ENCODE measurements at places on chromosomes 1 and 21.

GRCh38 chr1:183508694-183509093 lies 36.4 kb downstream of the SMG7 start:
- no peak for DNase-seq
- no peak overlapping the region for H3K27ac ChIP-seq
- no peaks in the 10 kb centered on the region for H3K36me3 ChIP-seq
- no peaks in the 10 kb centered on the region for H3K4me1 ChIP-seq
- no peak overlapping the region for H3K4me3 ChIP-seq
- no peaks in the 10 kb centered on the region for H3K27me3 ChIP-seq

DNA sequence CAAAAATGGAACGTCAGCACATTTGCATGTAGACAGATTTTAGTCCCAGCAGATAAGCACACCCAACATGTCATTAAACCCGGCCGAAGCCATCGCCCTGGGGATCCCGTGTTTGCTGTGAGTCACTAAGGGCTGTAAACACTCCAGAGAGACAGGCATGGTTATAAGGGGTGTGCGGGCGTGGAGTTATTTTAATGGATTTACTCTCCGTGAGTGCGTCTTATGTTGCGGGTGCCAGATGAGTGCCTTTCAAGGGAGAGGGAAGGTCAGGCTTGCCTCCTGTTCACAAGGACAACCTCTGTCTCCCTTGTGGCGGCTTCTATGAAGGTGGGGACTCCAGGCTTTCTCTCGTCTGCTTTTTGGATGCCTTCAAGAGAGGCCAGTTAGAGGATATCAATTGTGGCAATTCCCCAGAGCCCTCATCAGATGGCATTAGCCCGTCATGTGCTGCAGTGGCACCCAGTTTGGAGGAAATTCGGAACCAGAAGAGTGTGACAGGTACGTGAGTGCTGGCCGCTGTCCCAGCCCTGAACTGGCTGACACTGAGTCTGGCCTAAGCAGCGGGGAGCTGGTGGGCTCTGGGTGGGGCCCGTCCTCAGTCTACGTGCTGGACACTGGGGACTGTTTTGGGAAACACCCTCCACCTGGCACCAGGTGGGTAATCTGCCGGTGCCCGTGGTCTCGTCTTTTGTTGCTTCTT lies 223.8 kb upstream of the TMEM51 start:
- H3K36me3 ChIP-seq = no peaks in the 10 kb centered on the region
- no peak for DNase-seq
- no peak overlapping the region for H3K27ac ChIP-seq

DNA sequence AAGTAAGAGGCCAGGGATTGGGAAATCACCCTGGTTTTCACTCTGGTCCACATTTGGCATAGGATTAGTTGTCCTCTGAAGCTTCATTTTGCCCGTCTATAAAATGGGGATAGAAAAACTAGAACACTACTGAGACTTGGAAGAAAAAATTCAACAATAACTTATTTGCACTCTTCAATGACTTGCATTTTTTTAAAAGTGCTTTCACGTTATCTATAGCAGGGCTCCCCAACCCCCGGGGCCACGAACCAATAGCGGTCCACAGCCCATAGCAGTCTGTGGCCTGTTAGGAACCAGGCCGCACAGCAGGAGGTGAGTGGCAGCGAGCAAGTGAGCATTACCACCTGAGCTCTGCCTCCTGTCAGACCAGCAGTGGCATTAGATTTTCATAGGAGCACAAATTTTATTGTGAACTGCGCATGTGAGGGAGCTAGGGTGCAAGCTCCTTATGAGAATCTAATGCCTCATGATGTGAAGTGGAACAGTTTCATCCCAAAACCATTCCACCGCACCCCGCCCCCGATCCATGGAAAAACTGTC lies 2.8 kb downstream of the KIAA1614 start:
- H3K4me3 ChIP-seq = no peak overlapping the region
- no peak overlapping the region for H3K27ac ChIP-seq
- no peaks in the 10 kb centered on the region for H3K36me3 ChIP-seq
- DNase-seq = no peak

DNA sequence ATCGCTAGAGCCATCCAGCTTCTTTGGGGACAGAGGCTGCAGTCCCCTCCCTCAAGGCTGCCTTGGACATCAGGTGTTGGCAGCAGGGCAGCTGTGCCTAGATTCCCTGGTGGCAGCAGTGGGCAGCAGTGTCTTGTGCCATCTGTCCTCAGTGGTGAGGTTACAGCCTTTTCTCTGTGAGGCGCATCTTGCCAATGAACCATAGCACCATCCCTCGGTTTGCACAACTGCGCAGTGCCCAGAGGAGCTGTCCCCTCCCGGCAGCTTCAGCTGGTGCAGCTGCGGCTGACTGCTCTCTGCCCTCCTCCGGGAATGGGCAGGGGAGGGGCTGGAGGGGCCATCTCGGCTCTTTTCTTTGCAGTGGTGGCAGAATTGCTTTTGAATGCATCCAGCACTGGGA lies 59.0 kb upstream of the C8B start:
- no peak for DNase-seq
- no peaks in the 10 kb centered on the region for H3K4me1 ChIP-seq
- H3K27ac ChIP-seq = no peak overlapping the region
- H3K4me3 ChIP-seq = no peak overlapping the region
- H3K27me3 ChIP-seq = no peaks in the 10 kb centered on the region
- no peaks in the 10 kb centered on the region for H3K36me3 ChIP-seq

GRCh38 chr1:245805532-245805931 lies 650.7 kb downstream of the KIF26B start:
- no peak for DNase-seq
- no peaks in the 10 kb centered on the region for H3K4me1 ChIP-seq
- no peaks in the 10 kb centered on the region for H3K27me3 ChIP-seq
- no peaks in the 10 kb centered on the region for H3K36me3 ChIP-seq
- no peak overlapping the region for H3K4me3 ChIP-seq

GRCh38 chr1:205596876-205597275 lies 34.9 kb downstream of the ELK4 start:
- no peak for DNase-seq
- no peaks in the 10 kb centered on the region for H3K36me3 ChIP-seq
- H3K27me3 ChIP-seq = no peaks in the 10 kb centered on the region
- H3K4me3 ChIP-seq = no peak overlapping the region
- no peaks in the 10 kb centered on the region for H3K4me1 ChIP-seq

GRCh38 chr1:227731696-227732585 lies 3.2 kb downstream of the JMJD4 start:
- peaks cover 2% of the 10 kb centered on the region for H3K36me3 ChIP-seq
- H3K27ac ChIP-seq = no peak overlapping the region
- no peak overlapping the region for H3K4me3 ChIP-seq
- DNase-seq = no peak

DNA sequence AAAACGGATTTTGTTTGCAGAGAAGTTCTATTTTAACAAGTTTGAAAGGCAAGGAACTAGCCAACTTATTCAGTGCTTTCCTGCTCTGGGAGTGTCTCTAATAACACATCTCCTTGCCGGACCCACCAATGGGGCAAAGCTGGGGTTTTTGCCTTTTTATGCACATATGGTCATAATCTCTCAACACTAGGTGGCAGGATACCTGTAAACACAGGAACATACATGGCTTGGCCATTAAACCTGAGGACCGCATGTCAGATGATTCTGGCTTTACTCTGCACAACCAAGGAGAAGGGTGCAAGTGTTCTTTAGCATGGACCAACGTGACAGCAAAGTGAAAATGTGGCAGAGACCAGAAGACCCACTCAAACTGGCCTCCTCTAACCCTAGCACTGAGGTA lies 4.9 kb downstream of the TMEM9 start:
- H3K4me3 ChIP-seq = no peak overlapping the region
- H3K27ac ChIP-seq = no peak overlapping the region
- no peaks in the 10 kb centered on the region for H3K27me3 ChIP-seq
- H3K36me3 ChIP-seq = peaks cover 1% of the 10 kb centered on the region

DNA sequence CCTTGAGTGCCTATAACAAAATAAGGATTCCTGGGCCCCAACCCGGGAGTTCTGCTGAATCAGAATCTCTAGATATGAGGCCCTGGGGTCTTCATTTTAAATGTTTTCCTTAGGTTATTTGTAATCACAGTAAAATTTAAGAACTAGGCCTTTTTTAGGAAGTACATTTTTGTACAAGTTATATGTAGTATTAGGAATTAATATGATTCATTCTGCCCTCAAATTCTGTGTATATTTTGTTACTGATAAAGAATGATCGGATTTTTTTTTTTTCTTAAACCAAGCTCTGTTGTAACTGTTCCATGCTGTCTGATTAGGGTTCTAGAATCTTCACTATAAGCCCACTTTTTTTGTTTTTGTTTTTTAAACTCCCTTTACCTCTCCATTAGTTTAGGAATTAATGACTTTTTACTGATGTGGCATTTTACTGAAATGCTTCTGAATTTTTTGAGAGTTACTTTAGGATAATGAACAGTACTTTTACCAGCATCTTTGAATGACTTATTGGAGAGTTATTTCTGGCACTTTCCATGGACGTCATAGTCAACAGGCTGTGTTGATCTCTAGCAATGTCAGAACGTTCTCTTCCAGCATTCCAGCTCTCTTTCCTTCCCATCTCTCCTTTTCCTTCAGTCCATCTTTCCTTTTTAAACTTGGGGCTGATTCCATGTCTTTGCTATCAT lies 48.3 kb downstream of the CLIC4 start:
- no peaks in the 10 kb centered on the region for H3K36me3 ChIP-seq
- peak overlapping the region; percentile 36 for H3K27ac ChIP-seq
- H3K27me3 ChIP-seq = no peaks in the 10 kb centered on the region
- no peak for DNase-seq
- no peak overlapping the region for H3K4me3 ChIP-seq

- DNase-seq = no peak
- no peaks in the 10 kb centered on the region for H3K27me3 ChIP-seq
- no peak overlapping the region for H3K27ac ChIP-seq
- H3K4me3 ChIP-seq = no peak overlapping the region
- no peaks in the 10 kb centered on the region for H3K36me3 ChIP-seq
These were observed 10.0 kb downstream of the MYBPHL start for GRCh38 chr1:109296782-109297181.

GRCh38 chr1:35451125-35451528 lies 106.1 kb downstream of the KIAA0319L start:
- DNase-seq = peak; percentile 93
- H3K36me3 ChIP-seq = peaks cover 6% of the 10 kb centered on the region
- H3K27me3 ChIP-seq = no peaks in the 10 kb centered on the region
- no peak overlapping the region for H3K27ac ChIP-seq
- no peaks in the 10 kb centered on the region for H3K4me1 ChIP-seq

- no peaks in the 10 kb centered on the region for H3K36me3 ChIP-seq
- no peaks in the 10 kb centered on the region for H3K4me1 ChIP-seq
- no peak overlapping the region for H3K27ac ChIP-seq
- DNase-seq = no peak
- no peaks in the 10 kb centered on the region for H3K27me3 ChIP-seq
These were observed 13.6 kb upstream of the TARS2 start for GRCh38 chr1:150473659-150474058.

All from aorta (tissue), 5 donors.